ENCODE measurements at places on chromosomes 12 and 14.

GRCh38 chr12:116524964-116525379, 34.2 kb upstream of the MAP1LC3B2 start:
- peak; percentile 55 for DNase-seq

DNA sequence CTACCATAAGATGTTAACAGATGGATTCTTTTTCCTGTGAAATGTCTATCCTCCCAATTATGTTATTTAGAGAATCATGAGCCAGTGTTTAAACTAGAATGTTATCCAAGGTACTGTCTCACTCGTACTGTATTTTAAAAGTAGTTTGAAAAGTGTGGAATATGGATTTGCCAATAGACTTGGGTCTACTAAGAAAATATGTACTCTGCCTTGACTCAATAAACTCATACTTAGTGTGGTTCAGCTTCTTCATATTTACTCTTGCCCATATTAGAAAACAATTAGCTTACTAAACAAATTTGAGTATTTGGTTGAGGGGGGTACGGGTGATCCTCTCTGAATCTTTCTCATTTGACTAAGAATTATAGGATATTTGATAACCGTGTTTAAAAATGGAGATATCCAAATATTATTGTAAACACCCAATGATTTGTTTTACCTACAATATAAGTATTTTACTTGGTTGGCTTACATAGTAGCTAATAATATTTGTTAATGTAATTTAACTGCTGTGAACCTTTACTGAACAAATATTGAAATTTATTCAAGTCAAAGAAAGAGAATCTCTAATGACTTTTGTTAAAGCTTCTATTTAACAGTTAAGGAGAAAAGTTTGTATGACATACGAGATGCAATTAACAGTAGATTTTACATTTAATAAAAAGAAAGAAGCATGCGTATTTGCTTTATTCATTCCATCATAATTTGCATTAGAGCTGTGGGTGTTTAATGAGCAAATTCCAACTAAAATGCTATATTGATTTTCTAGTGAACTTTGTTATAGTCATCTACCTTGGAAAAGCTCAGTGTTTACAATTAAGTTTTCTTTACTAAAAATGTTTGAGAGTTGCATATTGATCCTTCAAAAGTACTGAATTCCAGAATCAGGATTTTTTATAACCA, 81.2 kb downstream of the MIPOL1 start:
- no peak for DNase-seq

- DNase-seq = no peak
Measured at GRCh38 chr12:28063355-28063880, 90.9 kb upstream of the PTHLH start.

GRCh38 chr12:50642035-50642451, 121.9 kb upstream of the ATF1 start:
- no peak for DNase-seq

DNA sequence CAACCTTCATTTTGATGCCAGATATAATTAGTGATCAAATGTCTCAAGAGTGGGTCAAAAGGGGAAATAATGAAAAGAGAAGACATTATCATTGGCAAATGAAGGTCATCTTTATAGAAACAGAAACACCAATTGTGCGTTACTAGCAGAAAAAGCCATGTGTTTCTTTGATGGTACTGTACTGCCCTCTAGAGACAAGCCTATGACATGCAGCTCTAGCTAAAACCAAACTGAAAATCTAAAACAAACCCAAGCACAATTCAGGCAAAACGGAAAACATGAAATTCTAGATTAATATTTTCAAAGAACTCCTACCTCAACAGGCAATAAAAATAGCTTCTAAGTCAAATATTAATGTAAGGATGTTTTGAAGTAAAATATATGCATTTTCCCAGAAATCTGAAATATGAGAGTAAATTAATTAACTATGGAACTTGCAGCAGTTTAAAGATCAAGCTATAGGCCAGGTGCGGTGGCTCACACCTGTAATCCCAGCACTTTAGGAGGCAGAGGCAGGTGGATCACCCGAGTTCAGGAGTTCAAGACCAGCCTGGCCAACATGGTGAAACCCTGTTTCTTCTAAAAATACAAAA, 115.4 kb downstream of the KLHL28 start:
- peak; percentile 84 for DNase-seq

- DNase-seq = peak; percentile 53
Measured at GRCh38 chr14:104386151-104386841, 193.3 kb upstream of the C14orf180 start.

DNA sequence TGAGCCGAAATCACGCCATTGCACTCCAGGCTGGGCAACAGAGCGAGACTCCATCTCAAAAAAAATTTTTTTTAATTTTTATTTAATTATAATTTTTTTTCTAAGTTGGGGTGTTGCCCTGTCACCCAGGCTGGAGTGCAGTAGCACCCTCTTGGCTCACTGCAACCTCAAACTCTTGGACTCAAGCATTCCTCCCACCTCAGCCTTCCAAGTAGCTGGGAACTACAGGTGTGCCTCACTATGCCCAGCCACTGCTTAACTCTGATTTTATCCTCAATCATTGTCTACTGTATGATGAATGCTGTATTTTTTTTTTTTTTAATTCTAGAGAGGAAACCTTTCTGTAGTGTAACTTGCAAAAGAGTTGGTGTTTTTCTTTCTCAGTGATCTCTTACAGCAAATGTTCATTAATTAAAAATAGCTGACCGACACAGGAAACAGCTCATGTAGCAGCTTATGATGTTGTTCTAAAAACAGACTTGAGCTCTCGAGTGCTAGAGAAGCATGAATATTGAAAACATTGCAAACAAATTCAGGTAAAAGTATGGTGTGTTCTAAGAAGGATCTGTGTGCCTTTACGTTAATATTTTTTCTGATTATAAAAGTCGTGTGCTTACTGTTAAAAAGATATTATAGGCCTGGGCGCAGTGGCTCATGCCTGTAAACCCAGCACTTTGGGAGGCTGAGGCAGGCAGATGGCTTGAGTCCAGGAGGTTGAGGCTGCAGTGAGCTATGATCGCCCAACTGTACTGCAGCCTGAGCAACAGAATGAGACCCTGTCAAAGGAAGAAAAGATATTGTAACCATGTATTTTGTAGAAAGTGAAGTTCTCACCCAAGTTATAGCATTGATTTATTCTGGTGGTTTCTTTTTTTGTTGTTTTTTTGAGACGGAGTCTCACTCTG, 68.9 kb downstream of the FGD4 start:
- no peak for DNase-seq

DNA sequence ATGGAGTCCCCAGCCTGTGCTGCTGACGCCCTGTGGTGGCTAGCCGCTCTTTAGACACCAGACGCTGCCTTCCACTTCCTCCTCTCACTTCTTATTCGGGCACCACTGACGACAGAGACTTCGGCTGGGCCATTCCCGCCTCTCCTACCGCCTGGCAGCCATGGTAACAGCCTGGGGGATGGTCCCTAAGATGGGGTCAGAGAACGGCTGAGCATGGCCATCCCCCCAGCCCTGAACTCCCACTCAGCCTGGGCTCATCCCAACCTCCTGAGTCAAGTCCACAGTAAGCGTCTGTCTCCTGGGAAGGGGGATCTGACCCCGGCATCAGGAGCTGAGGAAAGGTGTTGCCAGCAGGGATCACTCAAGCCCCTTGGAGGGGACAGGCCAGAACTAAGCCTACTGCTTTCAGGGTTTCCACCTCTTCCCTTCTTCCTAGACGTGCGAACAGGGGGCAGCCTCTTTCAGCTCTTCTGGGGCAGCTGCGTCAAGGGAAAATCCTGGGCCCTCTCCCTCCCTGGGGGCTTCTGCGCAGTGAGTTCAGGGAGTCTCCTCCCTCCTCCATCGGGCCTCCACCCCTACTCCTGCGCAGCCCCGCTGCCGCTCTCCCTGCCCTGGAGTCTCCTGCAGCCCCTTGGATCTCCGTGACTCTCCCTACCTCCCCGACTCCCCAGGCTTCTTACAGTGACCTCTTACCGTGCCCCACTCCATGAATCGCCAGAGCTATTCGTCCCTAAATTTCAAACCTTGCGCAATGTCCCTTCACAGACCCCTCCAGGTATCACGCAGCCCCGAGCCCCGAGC, 643 bp upstream of the TAMALIN start:
- DNase-seq = peak; percentile 79

DNA sequence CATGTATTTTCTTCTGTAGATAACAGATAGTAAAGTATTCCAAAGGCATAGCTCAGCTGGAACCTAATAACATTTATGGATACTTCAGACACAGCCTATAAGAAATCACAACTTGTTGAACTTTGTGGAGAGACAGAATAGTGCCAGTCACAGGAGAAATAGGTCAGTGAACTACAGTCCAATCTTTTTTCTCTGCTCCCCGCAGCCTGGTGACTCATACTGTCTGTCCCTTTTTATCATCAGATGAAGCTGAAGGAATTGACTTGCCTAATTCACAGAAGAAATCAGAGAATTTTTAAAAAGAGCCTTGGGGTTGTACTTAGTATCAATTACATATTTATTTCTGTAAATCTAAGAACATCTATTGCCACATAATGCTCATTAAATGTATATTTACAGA, 222.3 kb downstream of the ALG10 start:
- DNase-seq = no peak

- no peak for DNase-seq
Measured at GRCh38 chr12:92465786-92466295, 236.9 kb upstream of the PLEKHG7 start.

DNA sequence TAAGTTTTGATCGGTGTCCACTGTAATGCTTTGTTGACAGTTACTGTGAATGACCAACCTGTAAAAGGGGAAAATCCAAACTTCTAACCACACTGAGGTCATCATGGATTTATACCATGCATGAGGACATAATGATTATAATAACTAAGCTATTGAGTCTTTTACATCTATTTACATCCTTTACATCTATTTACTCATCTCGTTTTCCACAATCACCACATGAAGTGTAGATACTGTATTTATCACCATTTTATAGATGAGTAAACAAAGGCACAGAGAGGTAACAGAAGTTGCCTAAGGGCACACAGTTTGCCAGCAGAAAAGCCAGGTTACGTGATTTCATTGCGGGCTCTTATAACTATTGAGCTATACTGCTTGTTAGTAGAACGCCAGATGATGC, 27.9 kb upstream of the EID3 start:
- no peak for DNase-seq

DNA sequence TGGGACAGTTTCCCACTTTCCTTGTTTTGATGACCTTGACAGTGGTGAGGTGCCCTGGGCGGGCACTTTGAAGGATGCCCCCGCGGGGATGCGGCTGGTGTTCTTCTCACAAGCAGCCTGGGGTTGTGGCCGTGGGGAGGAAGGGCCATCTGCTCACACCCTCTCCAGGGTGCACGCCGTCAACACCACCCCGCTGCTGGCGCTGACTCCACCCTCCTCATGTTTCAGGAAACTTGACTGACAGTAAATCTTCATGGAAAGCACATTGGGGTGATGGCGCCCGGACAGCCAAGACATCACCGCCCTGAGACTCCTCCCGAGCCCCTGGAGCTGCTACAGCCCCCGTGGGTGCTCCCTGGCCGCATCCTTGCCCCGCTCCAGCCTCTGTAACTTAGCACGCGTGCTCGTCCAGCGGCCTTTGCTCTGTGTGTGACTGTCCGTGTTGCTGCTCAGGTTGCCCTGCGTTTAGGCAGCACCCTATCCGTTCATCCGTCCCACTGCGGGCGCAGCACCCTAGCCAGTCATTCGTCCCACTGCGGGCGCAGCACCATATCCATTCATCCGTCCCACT, 150.2 kb upstream of the C14orf180 start:
- no peak for DNase-seq

- DNase-seq = no peak
Measured at GRCh38 chr14:70118064-70118463, 70.7 kb downstream of the SLC8A3 start.

All from eye (tissue), 1 donor.